ENCODE measurements at places on chromosomes 2 and 18.
A peak's percentile ranks its signal among the peaks of the same experiment; 100 is the strongest.

DNA sequence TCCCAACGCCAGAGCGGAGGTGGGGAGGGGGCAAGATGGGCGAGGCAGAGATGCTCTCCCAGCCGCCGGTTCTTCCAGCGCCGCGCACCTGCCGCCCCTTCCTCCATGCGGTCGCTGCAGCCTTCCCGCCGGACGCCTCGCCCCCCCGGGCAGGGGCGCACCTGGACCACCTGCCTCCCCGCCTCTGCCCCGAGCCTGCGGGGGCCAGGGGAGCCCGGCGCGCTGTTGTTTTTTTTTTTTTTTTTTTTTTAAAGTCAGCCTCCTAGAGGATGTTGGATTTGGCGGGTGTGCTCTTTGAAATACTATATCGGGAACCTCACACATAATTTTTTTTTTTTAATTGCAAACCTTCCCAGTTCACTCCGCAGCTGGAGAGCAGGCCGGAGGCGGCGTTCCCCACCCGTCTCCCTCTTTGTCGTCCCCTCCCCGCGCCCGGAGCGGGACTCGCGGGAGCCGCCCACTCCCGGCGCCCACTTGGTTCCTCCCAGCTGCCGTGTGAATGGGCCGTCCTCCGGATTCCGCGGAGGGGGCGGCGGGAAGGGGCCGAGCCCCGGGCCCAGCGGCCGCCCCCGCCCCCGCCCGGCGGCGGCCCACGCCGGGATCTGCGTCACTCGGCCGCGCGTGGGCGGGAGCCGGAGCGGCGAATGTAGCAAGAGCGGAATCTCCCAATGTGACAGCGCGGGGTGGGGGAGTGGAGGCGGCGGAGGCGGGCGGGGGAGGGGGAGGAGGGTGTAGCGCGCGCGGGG, 421 bp upstream of the NAB1 start:
- peak; percentile 83 for DNase-seq

DNA sequence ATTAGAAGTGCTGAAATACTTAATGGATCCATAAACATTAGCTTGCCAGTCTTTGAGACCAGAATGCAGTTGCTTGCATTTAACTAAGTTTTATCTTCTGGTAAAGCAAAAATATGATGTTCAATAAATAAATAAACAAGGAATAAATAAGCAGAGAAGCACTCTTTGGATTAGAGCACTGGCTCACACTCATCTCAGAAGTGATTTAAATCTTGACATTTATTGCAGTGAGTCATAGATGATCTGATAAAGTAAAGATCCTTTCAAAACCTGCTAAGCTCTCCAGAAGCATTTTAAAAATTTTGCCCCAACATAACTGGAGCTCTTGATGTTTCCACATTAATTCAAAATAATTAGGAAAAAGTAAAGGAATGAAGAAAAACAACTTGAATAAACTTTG, 66.8 kb downstream of the KYNU start:
- no peak for DNase-seq

- DNase-seq, result no peak
These were observed 66.3 kb downstream of the SLC66A2 start for GRCh38 chr18:79884963-79885728.

- DNase-seq, result no peak
These were observed 65.4 kb upstream of the ASAP2 start for GRCh38 chr2:9141091-9141667.

- no peak for DNase-seq
These were observed 58.9 kb upstream of the THUMPD2 start for GRCh38 chr2:39837856-39838453.

DNA sequence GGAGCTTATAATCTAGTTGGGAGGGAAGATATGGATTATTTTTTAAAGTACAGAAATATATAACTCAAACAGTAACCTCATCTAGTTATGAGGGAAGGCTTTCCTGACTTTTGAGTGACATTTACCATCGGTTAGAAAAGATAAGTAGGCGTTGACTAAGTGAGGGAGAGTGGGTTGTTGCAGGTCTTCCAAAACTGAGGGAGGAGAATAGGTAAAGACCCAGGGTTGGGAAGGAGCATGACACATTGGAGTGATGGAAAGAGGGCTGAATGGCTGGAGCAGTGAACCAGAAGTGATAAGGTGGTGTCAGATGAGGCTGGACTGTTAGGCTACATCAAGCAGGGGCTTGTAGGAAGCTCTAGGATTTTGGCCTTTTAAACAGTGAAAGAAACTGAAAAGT, 10.6 kb upstream of the NUP35 start:
- no peak for DNase-seq

- no peak for DNase-seq
These were observed 297.9 kb downstream of the NDUFA10 start for GRCh38 chr2:239727182-239727775.

- DNase-seq, result no peak
These were observed 22.4 kb downstream of the USP40 start for GRCh38 chr2:233544200-233544610.

GRCh38 chr18:45137087-45137419, 456.4 kb downstream of the SETBP1 start:
- no peak for DNase-seq

DNA sequence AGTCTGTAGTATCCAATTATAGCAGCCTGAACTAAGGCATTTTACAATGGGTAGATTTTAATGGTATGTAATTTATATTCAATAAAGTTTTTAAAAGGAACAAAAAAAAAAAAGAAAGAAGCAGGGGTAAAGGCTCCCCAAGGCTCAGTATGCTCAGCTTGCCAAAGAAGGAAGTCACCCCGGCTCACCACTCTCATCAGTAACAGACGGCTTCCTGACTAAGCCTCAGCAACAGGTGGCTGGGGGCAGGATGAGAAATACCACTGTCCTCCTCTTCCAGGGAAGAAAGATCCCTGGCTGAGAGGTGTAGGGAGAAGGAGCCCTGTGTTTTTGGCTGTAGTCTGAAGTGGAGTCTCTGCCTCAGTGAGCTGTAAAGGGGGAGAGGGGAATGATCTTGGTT, 121.2 kb downstream of the ARHGEF4 start:
- DNase-seq, result no peak

Measured in NCI-H1105 (cell line).